Hematopoietic multipotent progenitor cell treated with erythropoietin and hydrocortisone succinate and interleukin-3 and kit ligand, for 8 days (in vitro differentiated cells): ENCODE measurements at places on chromosomes 1 and 21.

GRCh38 chr21:45570071-45570470, 27.8 kb upstream of the SLC19A1 start:
- DNase-seq = no peak

DNA sequence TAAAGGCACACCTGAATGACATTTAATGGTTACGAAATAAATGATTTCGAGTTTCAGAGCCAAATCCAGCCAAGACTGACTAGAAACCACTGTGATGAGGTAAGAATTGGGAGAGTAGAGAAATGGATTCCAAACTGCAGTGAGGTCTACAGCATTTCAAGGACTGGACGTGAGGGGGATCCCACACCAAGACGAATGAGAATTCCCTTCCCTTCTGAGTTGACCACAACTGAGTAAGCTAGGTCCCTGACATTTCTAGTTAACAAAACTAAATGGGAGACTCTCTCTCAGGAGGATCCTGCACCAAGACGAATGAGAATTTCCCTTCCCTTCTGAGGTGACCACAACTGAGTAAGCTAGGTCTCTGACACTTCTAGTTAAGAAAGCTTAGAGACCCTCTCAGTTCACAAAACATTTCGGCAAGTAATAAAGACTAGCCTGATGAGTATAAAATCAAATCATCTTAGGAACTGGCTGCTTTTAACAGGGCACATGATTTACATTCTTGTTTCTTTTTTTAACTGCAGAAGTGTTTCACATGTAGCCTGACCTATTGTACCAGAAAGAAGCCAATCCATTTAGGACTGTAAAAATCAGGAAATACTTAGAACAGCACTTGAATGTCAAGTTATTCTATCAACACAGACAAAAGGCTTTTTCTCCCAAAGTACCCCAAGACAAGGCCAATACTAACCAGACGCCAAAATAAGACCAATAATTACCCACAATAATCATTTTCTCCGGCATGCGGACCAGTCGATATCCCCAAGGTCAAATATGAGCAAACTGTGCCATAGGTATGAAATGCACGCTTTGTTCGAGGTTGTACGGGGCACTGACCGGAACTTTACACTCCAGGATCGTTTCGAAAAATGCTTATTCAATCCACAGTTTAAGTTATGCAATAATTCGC, 1.4 kb upstream of the SPATA1 start:
- DNase-seq = peak; percentile 28

DNA sequence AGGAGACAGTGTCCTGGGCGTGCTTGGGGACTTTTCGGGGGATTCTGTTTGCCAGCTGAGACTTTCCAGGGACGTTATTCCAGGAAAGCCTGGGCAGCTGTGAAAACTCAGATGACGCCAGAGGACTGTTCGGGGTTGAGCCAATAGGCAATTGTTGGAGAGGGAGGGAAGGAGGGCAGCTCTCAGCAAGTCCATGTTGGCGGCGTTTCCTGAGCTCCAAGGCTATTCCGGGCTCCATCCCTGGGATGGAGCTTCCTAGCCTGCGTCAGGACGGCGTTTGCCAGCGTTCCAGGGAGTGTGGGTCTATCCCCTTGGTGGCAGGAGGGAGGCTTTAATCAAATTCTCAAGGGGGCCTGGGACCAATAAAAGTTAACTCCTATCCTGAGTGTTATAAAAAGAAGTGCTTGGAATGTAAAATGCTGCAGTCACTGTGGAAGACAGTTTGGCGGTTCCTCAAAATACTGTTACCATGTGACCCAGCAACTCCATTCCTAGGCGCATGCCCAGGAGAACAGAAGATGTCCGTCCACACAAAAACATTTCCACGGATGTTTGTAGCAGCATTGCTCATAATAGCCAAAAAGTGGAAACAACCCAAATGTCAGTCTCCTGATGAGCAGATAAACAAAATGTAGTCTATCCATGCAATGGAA, 15.2 kb downstream of the SLC27A3 start:
- DNase-seq = no peak

- DNase-seq = peak; percentile 42
Measured at GRCh38 chr1:70220015-70220414, 1.2 kb upstream of the SRSF11 start.

DNA sequence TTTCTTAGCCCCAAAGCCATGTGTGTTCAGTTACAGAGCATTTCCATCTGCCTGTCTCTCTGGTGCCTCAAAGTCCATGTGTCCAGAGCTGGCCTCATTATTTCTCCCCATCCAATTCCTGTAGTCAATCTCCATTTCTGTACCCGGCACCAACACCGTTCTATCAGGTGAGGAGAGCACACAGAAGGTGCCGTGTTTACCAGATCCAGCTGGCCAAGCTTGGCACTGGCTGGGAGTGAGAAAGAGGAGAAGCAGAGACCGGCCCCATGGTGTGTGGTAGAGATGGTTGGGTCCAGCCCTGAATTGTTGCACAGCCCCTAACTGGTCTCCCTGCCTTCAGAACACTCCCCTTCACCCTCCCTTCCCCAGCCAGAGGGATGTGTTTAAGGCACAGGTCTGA, 7.5 kb upstream of the SSBP3 start:
- no peak for DNase-seq
